ENCODE measurements at places on chromosomes 7 and 10. TPM values are rescaled to one million over a fixed set of nuclear protein-coding genes. Genes with fewer than 3 reads are reported as not detected.

Gene NPFFR1
- 0.10 TPM for polyA plus RNA-seq

Gene MYL10
- 0.40 TPM for polyA plus RNA-seq

Gene LRRD1
- polyA plus RNA-seq: 0.40 TPM

DNA sequence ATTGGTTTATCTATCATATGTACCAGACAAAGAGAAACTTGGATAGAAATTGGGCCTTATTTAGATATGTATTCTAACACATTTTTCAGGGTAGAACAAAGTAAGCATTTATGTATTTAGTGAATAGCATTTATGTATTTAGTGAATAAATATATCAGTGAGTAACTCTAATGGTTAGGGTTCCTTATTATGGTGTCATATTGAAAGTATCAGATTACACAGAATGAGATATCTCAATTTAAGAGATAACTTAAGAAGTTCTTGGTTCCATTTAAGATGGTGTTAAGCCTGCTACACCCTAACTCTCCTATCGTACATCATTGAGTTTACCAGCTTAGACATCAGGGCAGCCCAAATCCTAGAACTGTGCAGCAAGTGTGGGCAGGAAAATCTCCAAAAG lies 35.9 kb upstream of the DMTF1 start:
- no peak for DNase-seq

DNA sequence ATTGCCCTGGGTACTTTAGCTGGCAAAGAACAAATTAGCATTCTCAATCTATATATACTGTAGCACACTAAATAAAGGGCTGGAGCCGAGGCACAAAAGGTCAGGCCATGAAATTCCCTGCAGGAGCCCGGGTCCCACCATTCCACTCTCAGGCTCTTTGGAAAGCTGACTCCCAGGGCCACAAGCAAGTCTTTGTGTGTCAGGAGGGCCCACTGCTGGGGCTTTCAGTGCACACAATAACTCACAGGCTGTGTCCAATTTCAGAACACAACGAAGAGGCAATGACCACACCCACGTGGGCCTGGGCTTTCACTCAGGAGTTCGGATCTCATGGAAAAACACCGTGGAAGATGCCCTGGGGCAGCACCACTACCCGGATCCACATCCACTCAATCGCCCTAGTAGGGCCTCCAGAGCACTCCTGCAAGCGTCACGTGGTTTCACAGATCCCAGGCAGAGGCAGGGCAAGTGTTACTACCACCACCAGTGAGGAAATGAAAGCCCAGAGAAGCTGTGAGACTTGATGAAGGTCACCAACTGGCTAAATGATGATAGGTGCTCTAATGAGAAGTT lies 60.3 kb downstream of the COBL start:
- no peak for DNase-seq

DNA sequence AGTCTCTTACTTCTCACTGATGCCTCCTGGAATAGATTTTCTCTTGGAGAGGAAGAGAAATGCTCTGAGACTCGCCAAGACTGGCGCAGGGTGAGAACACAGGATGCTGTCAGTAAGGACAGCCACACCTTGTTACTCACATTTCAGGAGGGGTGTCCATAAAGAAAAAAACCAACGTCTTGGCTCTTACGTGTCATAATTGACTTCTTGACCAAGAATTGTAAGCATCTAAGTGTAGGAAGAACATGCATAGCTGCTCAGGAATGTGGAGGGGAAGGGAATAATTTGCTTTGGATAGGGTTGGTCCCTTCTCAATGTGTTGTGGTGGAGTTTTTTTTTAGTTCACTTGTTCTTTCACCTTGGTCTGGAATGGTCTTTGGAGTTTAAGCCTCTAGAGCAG lies 43.8 kb upstream of the ZNF438 start:
- DNase-seq: no peak

GRCh38 chr10:123154711-123155505 lies 706 bp downstream of the BUB3 start:
- DNase-seq: no peak

- DNase-seq: no peak
Measured at GRCh38 chr7:2393706-2394105, 9.7 kb upstream of the CHST12 start.

DNA sequence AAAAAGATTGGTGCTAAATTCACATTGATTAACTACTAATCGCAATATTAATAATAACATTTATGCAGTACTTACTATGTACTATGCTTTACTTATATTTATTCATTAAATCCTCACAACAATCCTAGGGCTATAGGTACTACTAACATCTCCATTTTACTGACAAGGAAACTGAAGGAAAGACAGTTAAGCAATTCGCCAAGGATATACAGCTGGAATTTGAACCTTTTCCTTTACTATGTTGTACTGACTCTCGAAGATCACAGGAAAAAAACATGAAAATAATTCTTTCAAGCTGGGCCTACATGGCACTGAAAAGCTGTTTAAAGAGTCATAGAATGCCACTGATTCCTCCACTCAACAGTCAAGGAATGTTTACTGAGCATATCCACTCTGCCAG lies 185.4 kb downstream of the IPMK start:
- no peak for DNase-seq
